ENCODE measurements at places on chromosomes 2 and 18. TPM values are rescaled to one million over a fixed set of nuclear protein-coding genes. Genes with fewer than 3 reads are reported as not detected.

Gene GAREM1
- total RNA-seq = 2.3 TPM

Gene ABCA12
- total RNA-seq = under 0.01 TPM

Gene SPP2
- not detected for total RNA-seq

Gene TMEFF2
- total RNA-seq = 1.4 TPM

Gene PLGLB1
- total RNA-seq = 0.28 TPM

Gene HEATR5B
- total RNA-seq = 17.9 TPM

Gene GPAT2
- total RNA-seq = 0.28 TPM

Gene XIRP2
- total RNA-seq = 0.28 TPM

Gene PELI1
- 2.5 TPM for total RNA-seq

DNA sequence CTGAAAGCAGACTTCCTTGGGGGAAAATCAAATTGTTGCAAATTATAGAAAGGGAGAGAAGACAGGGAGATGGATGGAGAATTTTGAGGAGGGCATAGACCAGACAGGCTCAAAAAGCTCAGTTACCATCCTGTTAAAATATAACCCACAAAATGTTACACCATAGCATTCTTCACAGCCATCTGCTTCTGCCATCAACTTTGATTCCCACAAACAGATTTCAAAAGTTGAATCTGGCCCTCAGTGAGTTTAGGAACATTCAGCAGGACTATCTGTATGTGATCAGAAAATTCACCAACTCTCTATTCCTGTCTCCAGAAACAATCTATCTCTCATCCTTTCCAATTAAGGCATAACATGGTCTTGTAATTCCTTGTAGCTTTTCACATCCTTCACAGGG is 159.8 kb upstream of the CCDC68 start:
- DNase-seq = no peak

DNA sequence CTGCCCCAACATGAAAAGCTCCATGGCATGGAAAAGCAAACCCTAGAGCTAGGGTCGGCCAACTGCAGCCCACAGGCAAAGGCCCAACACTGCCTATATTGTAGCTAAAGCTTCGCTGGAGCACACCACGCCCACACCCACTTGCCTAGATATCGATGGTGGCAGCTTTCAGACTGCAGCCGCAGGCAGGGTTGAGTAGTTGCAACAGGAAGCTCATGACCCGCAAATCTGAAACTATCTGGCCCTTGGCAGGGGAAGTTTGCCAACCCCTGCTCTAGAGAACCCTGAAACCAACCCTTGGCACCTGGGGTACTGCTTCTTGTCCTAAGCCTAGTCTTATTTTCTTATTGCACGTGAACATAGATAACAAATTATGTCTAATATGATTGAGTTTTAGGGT is 250.0 kb downstream of the SOX11 start:
- no peak for DNase-seq

GRCh38 chr18:21163647-21164547 is 52.3 kb upstream of the ROCK1 start:
- DNase-seq = peak; percentile 93

DNA sequence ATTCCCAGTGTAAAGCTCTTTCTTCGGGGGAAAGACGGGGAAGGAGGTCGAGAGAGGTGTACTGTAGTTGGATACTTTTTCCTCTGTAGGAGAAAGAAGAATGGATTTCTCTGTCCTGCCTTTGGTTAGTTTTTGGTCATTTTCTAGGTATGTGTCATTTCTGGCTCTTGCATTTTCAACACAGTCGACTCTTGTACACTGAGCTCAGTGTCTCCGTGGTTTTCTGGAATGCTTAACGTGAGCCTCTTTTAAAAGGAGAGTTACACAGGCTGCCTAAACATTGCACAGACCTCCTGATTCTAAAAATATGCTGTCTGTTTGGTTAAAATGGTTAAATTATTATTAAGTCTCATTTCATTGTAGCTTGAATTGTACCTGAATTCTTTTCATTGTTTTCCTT is 21.8 kb upstream of the GLS start:
- DNase-seq = peak; percentile 90

GRCh38 chr18:23994361-23994902 is 20.1 kb upstream of the TTC39C start:
- peak; percentile 96 for DNase-seq

DNA sequence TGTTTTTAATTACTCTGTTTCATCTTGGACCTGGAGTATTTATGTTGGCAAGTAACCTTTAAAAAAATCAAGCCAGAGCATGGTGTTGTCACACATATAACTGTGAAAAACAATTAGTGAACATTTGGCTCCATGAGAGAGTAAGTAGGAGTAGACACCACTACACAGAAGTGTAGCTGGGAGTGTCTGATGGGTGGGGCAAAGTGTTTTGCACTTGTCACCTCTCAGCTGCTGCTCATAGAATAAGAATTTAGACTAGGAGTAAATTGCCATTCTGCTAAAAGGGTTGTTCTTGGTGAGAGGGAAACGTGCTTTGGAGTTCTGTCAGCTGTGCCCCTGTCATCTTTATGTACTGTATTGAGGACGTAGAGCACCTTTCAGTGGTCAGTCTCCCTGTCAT is 114.5 kb downstream of the TTC27 start:
- DNase-seq = no peak

DNA sequence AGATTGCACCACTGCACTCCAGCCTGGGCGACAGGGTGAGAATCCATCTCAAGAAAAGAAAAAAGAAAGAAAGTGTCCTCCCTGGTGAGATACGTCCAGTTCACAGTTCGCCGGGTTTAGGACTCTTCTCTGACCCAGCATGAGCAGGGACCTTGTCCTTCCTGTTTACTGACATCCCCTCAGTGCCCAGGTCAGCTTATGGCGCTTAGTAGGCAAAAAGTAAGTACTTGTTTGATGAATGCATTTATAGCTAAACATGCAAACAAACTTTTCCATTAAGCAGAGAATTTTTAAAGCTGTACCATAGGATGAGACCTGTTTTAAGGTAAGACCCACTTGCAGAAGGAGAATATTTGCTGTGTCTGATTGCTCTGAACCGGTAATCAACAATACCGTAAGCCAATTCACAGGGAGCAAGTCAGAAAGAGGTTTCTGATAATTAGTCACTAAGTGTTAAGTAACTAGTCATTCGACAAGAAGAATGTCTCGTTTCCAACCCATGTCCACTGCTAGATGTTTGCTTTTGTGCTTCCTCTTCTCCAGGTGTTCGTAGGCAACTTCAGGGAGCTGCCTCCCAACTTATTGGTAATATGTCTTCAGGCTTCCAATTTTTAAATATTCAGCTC is 40.0 kb downstream of the MOGAT1 start:
- no peak for DNase-seq

- DNase-seq = no peak
Observed at GRCh38 chr2:238277695-238278094, 10.7 kb downstream of the PER2 start.

- DNase-seq = no peak
Observed at GRCh38 chr2:208047840-208048239, 22.5 kb upstream of the PLEKHM3 start.

- no peak for DNase-seq
Observed at GRCh38 chr2:97967216-97967592, 28.5 kb downstream of the TMEM131 start.

DNA sequence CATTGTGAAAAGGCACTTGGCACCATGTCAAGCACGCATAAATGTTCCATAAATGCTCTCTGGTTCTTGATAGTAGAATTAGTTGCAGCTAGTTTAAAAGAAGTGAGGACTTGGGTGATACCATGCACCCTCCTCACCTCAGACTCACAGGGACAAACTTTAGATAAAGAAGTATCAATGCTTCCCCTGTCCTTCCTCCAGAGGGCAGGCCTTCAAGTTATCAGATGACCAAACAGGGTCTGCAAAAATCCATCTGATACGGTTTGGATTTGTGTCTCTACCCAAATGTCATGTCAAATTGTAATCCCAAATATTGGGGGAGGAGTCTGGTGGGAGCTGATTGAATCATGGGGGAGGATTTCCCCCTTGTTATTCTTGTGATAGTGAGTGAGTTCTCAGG is 54.1 kb downstream of the C1QL2 start:
- no peak for DNase-seq

- no peak for DNase-seq
Observed at GRCh38 chr18:45896991-45897390, 70.1 kb downstream of the EPG5 start.

DNA sequence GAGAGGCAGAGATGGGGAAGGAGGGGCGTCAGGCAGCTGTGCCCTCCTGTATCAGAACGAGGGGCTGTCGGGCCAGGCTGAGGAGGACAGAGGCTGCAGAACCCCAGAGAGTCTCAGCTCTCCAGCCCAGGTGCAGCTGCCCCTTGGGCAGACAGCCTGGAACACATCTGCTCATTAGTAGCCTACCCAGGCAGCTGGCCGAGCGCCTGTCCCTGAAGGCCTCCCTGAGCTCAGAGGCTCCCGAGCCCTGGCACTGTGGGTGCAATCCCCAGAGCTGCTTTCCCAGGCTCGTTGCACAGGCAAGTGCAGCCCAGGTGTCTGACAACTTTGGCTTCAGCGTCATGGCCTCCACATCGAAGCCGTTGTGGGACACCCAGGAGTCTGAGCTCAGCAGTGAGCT is 13.1 kb upstream of the TMEM185B start:
- no peak for DNase-seq

All from IMR-90 (cell line).